ENCODE measurements at places on chromosomes 5 and 9. TPM values are rescaled to one million over a fixed set of nuclear protein-coding genes. Genes with fewer than 3 reads are reported as not detected.

Gene TAF1L
- polyA plus RNA-seq: not detected

Gene MEIKIN
- polyA plus RNA-seq: 0.08 TPM

Gene HAVCR2
- polyA plus RNA-seq: 38.4 TPM

Gene PTGR1
- polyA plus RNA-seq: 22.8 TPM

Gene SLC2A8
- polyA plus RNA-seq: 14.7 TPM

Gene SLC25A2
- 0.05 TPM for polyA plus RNA-seq

Gene SAXO1
- polyA plus RNA-seq: 0.02 TPM

Gene RACK1
- polyA plus RNA-seq: 2,028 TPM

Gene TMOD1
- 7.9 TPM for polyA plus RNA-seq
